Activated naive CD8-positive, alpha-beta T cell treated with anti-CD3 and anti-CD28 coated beads for 36 hours (primary cell): ENCODE measurements at places on chromosomes 5 and 9. TPM values are rescaled to one million over a fixed set of nuclear protein-coding genes. Genes with fewer than 3 reads are reported as not detected.

The PDE6A gene
- not detected for total RNA-seq

The PGM5 gene
- not detected for total RNA-seq

- no peak for DNase-seq
Measured at GRCh38 chr5:92992073-92992472, 588.9 kb downstream of the NR2F1-AS1 start.

The LCN15 gene
- total RNA-seq: not detected

DNA sequence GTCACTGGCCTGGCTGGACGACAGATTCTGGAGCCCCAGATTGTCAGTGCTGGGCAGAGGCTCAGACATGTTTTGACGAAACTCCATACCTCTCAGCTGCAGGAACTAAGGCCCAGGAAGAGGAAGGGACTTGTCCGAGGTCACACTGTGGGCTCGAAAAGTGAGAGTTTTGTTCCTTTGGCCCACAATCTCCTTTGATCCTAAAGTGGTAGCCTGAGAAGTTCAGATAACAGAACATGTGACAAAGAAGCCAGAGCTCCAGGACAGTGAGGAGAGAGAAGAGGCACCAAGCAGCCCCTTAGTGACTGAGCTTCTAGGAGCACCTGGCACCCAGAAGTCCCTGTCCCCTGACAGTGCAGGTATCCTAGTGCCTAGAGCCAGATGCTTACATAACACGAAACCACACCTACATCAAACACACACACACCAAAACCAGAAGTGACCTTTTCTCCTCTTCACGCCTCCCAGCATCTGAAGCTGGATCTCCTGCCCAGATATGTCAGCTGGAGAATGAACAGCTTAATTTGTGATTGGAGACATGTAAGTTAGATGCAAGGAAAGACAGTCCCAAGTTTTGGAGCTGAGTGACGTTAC, 88.9 kb downstream of the ADRB2 start:
- no peak for DNase-seq

The SPAG8 gene
- total RNA-seq: 0.68 TPM

GRCh38 chr5:72889324-72889723, 66.5 kb upstream of the FCHO2 start:
- no peak for DNase-seq

DNA sequence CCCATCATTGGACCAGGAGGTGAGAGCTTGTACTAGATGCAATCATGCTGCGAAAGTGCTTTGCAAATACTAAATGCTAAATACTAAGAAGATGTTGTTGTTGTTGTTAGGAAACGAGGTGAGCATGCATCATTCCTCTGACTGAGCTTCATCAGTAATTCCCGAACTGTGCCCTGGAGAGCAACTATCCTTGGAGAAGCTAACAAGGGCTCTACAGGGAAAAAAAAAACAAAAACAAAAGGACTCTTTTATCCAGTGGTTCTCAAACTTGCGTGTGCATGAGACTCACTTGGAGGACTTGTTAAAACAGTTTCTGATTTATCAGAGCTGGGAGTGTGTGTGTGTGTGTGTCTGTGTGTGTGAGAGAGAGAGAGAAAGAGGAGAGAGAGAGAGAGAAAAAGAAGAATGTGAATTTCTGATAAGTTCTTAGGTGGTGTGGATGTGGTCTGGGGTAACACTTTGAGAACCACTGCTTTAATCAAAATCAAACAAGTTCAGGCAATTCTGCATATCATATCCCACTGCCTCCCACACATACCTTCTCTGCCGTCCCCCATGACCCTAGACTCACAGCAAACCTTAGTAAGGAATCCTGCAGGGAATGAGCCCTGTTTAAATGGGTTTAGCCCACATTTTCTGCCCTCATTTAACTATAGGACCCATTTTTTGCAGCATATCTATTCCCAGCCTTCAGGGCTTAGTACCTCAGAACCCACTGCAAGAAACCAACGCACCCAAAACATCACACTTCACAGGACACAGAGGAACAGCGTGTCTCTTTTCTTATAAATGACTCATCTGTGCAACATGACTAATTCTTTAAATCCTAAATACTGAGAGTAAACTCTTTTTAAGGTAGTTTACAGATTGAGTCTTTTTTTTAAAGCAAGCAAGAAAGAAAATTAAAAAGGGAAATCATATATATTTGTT, 48.9 kb downstream of the PDE6A start:
- DNase-seq: peak; percentile 6

DNA sequence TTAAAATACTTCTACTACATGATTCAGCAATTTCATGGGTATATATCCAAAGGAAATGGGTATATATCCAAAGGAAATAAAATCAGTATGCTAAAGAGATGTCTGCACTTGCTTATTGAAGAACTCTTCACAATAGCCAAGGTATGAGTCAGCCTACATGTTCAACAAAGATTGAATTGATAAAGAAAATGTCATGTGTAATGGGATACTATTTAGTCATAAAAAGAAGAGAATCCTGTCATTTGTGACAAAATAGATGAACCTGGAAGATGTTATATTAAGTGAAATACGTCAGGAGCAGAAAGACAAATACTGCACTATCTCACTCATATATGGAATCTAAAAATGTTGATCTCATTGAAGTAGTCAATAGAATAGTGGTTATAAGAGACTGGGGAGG, 944.5 kb upstream of the CTNND2 start:
- DNase-seq: no peak

DNA sequence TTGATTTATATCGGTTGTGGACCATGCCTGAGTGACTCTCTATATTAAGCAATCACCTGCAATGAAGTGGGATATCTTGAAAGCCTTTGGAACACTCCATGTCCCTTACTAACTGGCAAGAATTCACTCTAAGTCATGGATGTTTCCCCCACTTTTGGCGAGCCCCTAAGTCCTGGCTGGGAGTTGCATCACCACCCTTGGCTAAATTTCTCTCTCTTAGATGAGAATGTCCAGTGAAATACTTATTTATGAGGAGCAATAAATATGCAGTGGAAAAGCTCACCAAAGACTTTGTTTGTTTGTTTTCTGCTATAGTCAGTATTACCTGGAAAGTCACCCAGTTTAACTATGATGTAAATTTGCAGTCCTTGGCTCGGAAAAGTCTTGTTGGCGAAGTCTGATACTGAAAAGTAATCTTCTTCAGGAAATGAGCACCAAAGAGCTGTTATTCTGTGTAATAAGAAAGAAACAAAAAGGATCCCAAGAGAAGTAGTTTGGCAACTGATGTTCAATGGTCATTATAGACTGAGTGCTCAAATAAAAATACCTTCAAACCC, 333.8 kb downstream of the DMRT2 start:
- no peak for DNase-seq

DNA sequence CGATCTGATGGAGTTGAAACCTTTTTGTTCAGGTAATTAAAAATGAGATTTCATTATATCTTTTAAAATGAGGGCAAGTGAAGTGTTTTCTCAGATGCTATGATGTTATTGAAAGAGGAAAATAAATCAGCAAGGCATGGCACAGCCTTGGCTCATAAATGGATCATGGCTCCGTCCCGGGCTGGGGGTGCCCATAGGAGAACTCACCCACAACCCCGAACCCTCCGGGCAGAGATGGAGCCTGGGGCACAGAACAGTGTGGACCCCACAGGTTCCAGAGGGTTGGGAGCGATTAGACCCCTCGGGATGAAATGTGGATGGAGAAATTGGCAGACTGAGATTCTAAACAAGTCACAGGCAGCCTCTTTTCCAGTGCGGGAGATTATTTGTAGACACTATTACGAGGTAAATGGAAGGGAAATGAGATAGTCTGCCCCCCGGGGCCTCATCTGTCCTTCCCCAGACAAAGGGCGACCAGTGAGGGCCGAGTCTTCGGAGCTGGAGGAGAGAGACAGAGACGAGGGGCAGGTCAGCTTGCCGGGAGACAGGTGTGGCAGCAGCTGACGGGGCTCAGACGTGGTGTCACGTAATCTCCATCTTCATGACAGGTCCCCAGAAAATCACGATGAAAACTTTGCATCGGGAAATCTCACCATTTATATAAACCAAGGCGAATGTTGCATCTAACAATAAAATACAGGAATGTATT, 33.7 kb downstream of the NDUFS6 start:
- no peak for DNase-seq

DNA sequence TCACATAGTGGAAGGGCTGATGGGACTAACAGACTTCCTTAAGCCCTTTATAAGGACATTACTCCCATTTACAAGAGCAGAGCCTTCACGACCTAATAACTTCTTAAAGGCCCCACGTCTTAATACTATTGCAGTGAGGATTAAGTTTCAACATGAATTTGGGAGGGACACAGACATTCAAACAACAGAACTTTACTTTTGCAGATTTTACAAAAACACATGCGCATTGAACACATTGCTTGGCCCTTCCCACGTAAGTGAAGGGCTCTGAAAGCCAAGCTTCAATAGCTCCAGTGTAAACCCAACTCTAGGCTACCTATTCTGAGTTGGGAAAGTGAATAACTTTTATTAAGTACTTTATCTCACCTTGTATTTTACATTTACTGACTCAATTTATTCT, 53.8 kb upstream of the DNAH5 start:
- no peak for DNase-seq

The FABP6 gene
- total RNA-seq: not detected

The SOHLH1 gene
- not detected for total RNA-seq

DNA sequence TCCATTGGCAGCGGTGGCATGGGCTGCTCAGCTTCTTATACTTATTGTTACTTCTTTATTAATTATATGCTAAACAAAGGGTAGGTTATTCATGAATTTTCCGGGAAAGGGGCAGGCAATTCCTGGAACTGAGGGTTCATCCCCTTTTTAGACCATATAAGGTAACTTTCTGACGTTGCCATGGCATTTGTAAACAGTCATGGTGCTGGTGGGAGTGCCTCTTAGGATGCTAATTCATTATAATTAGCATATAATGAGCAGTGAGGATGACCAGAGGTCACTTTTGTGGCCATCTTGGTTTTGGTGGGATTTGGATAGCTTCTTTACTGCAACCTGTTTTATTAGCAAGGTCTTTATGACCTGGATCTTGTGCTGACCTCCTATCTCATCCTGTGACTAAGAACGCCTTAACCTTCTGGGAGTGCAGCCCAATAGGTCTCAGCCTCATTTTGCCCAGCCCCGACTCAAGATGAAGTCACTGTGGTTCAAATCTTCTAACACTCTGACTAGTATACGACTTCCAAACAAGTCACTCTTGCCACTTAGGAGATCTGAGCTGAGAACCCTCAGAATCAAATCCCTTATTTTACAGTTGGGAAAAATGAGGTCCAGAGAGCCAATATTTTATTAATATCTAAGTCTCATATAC, 237.5 kb downstream of the TRIM32 start:
- no peak for DNase-seq

The CXCL14 gene
- not detected for total RNA-seq

DNA sequence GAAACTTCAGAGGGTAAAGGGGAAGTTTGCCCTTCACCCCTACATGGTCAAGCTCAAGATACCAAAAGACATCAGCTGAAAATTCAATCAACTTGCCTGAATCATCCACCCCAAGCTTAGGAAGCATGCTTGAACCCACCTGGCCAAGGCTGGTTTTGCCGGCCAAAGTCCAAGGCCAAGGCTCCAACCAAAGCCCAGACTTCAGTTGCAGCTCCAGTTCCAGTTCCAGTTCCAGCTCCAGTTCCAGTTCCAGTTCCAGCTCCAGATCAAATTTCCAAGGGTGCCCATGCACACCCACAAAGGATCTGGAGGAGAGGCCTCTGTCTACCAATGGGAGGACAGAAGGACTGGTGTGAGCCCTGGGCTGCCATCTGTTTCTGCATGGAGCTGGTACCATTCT, 4.6 kb upstream of the SERINC5 start:
- DNase-seq: no peak

DNA sequence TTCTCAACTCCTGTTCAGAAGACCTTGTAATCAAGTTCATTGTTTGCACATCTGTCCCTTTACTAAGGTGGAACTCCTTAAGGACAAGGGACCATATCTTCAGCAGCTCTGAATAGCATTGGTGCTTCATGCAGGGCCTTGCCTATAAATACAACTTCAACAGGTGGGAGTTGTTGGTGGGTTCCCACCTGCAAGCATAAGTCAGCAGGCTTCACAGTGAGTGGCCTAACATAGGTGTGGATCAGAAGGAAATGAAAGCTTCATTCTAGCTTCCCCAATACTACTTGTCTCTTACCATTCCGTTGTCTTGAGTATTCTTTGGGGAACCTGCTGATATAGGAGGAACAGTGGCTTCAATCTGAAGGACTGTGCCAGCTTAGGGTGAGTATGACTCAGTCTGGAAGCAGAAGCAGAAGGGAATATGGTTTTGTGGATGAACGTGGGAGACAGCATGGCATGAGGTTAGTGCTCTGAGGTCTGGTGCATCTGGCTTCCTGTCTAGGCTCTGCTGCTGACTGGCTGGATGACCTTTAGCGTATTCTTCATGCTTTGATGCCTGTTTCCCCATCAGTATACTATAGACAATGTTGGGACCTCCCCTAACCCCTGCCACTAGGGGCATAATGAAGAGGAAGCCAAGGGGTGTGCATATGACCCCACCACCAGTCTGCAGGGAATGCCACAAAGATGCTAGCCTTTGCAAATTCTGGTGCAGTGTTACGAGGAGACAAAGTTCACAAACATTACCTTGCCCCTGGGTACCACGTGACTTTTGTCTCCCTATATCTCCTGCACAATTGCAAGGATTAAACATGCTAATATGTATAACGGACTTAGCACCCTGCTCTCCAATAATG, 192.3 kb downstream of the PALM2AKAP2 start:
- no peak for DNase-seq

GRCh38 chr5:53350991-53351770, 129.2 kb upstream of the FST start:
- DNase-seq: no peak

GRCh38 chr5:135235551-135236227, 163.3 kb downstream of the MACROH2A1 start:
- no peak for DNase-seq

GRCh38 chr9:27393054-27393846, 96.3 kb upstream of the EQTN start:
- DNase-seq: no peak

DNA sequence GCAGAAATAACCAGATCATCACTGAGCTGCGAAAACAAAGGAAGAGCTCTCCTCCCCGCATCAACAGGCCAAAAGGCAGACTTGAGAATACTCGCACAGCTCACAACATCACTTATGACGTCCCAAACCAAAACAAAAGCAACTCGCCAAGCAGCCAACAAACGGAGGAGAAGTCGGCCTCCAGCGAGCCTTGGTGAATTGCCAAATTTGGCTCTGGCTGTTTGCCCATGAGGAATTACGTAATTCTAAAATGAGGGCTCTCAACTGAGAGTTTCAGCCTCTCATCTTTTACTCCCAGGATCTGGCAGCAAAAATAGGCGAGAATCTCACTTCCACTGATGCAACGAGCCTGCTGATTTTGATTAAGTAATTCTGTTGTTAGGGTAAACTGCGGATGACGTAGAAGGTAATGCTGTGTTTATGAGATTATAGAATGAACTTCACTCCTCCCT, 51.7 kb upstream of the SEMA6A start:
- DNase-seq: no peak

DNA sequence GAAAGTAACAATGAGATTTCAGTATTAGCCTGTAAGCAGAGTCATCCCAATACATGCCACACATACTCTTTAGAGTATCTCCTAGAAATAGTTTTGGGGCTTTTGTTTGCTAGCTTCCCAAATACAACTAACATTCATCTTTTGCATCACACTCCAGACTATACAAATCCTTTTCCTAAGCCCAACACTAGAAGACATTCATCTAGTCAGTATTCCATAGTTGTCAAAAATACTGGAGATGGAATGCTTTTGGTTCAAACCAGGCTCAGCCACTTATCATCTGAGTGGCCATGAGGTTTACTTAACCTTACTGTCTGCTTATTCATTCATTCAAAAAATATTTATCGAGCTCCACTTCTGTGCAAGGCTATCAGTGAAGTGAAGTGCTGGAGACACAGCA, 205.1 kb upstream of the SGCD start:
- DNase-seq: no peak

The ABCA2 gene
- 4.9 TPM for total RNA-seq

GRCh38 chr9:93654351-93654961, 78.1 kb downstream of the PHF2 start:
- DNase-seq: no peak
